ENCODE measurements at places on chromosomes 4 and X.

- no peak for DNase-seq
Observed at GRCh38 chrX:69014200-69014599, 151.1 kb downstream of the PJA1 start.

DNA sequence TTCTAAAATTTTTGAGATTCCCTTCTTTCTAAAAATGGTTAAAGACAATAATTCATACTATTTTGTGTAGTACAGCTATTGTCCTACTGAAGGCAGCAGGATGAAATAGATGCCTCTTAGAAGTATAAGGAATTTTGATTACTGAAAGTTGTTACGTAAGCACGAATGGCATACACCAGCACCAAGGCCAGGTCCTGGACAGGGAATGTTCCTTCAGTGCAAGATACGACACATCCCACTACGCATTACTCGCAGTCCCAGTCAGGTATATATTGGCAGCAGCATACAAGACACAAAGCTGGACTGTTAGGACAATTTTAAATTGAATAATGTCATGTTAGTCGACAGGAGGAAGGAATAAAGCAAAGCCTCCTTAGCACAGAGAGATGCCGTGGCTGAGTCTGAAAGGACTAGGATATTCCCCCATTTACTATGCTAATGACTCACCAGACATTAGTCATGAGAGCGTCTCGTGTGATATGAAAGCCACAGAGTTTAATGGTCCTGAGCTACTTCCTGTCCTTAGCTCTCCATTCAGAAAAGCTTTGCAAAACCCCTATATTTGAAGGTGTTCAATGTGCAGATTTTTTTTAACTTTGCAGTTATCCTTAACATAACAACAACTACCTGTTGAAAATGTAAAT, 504.3 kb downstream of the FAM133A start:
- DNase-seq: no peak

GRCh38 chr4:72809208-72809607, 240.2 kb upstream of the ADAMTS3 start:
- DNase-seq: no peak

DNA sequence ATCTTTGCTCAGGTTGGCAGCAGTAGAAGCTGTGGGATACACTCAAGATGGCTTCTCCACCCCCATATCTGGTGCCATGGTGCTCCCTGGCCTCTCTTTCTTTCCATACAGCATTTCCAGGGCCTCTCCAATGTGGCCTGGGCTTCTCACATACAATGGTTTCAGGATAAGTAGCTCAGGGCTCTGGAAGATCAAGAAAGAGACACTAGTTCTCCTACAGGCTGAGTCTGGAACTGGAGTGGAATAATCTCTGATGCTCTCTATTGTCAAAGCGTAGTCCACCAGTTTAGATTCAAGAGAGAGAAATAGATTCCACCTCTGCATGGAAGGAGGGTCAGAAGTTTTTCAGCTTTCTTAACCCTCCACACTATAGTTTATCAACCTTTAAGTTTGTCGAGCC, 138.2 kb upstream of the AADAT start:
- DNase-seq: no peak

DNA sequence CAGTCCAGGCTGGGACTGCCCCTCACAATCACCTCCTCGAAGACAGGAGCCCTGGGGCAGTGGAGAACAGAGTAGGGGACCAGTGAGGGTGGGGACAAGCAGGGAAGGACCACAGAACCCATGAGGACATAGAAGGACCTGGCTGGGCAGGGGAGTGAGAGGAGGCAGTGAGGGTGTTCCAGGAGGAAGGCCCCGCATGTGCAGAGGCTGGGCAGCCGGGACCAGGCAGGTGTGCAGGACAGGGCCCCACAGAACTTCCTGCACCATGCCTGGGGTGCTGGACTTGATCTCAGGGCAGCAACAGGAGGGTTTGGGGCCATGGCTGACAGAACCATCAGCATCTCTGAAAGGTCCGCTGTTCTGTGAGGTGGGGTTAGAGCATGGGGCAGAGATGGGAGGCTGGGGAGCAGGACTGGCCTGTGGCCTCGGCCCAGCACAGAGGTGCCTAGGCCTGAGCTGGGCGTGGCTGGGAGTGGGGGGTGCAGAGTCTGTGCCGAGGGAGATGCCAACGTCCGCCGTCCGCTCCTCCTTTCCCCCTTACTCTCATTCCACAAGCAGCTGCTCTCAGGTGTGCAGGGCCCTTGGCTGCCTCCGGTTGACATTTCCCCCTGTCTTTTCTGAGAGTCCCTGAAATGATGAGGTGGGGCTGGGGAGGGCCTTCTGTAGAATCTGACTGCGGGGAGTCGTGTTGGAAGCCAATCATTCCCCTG, 40.8 kb downstream of the EVC start:
- DNase-seq: no peak

DNA sequence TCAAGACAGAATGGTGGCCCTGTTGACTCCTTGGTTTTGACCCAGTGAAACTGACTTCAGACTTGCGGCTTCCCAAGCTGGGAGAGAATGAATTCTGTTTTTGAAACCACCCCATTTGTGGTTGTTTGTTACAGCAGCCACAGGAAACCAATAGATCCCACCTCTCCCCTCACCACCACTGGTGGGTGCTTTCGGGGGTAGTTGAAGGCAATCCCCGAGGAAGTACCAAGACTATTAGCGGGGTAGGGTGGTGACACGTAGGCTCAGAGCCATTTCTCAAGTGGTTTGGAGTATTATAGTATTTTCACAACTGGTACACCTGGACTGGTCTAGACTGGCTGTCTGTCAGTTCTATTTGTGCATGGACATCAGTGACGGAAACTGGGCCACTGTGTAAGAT, 189.1 kb upstream of the RBPJ start:
- DNase-seq: peak; percentile 12

DNA sequence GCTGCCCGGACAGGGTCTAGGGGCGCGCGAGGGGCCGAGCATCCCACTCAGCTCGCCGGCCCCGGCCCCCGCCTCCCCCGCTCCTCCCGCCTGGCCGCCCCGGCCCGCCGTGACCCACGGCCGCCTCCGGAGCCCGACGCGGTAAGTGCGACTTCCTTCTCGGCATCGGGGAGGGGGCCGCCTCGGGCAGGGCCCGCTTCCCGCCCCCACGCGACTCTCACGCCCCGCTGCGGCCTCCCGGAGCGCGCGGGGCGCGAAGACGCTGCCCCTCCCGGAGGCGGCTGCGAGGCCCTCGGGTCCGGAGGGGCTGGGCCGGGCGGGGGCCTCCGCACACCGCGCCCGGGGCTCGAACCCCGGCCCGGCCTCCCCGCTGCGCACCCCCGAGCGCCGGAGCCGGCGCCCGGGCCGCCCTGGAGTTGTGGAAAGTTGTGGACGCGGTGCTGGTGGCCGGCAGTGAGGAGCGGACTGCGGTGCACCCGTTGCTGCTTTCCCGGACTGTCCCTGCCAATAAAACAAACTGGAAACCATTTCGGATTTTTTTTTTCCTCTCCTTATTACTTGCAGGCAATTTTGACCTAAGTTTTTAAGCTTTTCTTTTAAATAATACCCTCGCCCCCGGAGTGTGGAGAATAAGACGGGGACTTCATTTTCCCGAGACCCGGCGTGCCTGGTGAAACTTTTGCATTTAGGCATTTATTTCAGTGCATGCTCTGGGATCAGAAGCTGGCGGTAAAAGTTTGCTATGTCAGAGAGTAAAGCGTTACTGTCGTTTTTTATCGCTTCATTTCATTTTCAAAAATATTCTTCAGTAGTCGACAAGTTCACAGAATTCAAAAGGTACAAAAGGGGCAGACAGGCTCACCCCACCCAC, 13.0 kb upstream of the TMEM156 start:
- DNase-seq: no peak

- no peak for DNase-seq
Observed at GRCh38 chrX:50853399-50853798, 39.4 kb upstream of the SHROOM4 start.

GRCh38 chrX:133159205-133159604, 58.9 kb downstream of the TFDP3 start:
- no peak for DNase-seq

- no peak for DNase-seq
Observed at GRCh38 chrX:49844611-49845010, 15.5 kb downstream of the PAGE4 start.

- no peak for DNase-seq
Observed at GRCh38 chrX:107880054-107880610, 54.5 kb downstream of the MID2 start.

GRCh38 chr4:182644683-182645050, 272.5 kb downstream of the DCTD start:
- no peak for DNase-seq

DNA sequence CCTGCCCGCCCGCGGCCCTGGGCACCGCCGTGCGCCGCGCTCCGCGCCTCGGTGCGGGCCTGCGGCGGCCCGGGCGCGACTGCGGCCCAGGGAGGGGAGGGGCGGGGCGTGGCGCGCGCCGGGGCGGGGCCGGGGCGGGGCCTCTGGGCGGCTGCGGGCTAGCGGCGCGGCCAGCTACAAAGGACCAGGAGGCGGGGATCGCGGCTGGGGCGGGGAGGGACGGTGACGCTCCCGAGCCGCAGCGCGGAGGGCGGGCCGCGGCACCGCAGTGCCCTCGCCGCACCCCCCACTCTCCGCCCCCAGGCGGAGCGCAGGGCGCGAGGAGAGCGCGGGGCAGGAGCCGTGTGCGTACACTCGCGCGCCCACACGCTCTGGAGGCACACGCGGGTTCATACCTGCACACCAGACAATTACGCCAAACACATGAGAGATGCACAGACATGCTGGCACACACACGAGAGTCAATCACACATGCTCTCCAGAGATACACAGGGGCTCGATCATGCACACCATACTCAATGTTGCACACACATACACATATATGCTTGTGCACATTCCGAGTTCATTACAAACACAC, at the start of gene CRMP1:
CRMP1 (minus strand) TSS at position 83 of the 577 bp plus-strand sequence. CDS start 117 bp downstream, outside the sequence.
- no peak for DNase-seq
